ENCODE measurements at places on chromosomes 4 and X. TPM values are rescaled to one million over a fixed set of nuclear protein-coding genes. Genes with fewer than 3 reads are reported as not detected.

The TMEM144 gene
- 2.6 TPM for total RNA-seq

The PASD1 gene
- not detected for total RNA-seq

The WDR44 gene
- total RNA-seq, result 12.9 TPM

The VMA21 gene
- total RNA-seq, result 11.5 TPM

The UNC5C gene
- 0.33 TPM for total RNA-seq

The RAB41 gene
- total RNA-seq, result not detected

Measured in gastrocnemius medialis (tissue), 4 donors.